ENCODE measurements at places on chromosomes 1 and 21. TPM values are rescaled to one million over a fixed set of nuclear protein-coding genes. Genes with fewer than 3 reads are reported as not detected.

Gene PPM1J
- 1.7 TPM for total RNA-seq

Gene LENEP
- not detected for total RNA-seq

Gene S100A3
- 3.2 TPM for total RNA-seq

Gene AQP10
- 0.37 TPM for total RNA-seq

Gene ARPC5
- total RNA-seq, result 84.6 TPM

Gene FAM163A
- 0.13 TPM for total RNA-seq

Gene PADI2
- 1.6 TPM for total RNA-seq

Gene MYOC
- 93.0 TPM for total RNA-seq

Gene RHD
- not detected for total RNA-seq

Gene OR2T11
- not detected for total RNA-seq

Gene KRTAP19-3
- total RNA-seq, result not detected

Gene GPR52
- 2.6 TPM for total RNA-seq

Gene DMRTA2
- not detected for total RNA-seq

Gene SLC25A34
- 13.1 TPM for total RNA-seq

GRCh38 chr21:28590026-28590425 is 402.7 kb downstream of the LTN1 start:
- DNase-seq, result no peak

DNA sequence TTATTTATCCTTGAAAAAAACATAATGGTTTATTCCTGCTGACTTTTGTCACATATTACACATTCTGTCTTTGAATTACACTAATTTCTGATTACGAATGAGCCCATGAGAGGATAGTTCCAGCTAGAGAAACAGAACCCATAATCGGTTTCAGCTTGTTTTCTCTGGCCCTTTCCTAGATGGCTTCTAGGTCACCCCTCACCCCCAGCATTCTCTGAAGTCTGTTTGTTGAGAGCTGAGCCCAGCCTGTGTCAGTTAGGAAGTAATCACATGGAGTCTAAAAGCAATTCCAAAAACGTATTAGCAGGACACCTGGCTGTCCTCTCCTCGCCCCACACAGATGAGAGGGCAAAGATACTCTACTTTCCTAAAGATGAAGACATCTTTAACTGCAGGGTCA is 48.9 kb downstream of the KIAA1614 start:
- no peak for DNase-seq

DNA sequence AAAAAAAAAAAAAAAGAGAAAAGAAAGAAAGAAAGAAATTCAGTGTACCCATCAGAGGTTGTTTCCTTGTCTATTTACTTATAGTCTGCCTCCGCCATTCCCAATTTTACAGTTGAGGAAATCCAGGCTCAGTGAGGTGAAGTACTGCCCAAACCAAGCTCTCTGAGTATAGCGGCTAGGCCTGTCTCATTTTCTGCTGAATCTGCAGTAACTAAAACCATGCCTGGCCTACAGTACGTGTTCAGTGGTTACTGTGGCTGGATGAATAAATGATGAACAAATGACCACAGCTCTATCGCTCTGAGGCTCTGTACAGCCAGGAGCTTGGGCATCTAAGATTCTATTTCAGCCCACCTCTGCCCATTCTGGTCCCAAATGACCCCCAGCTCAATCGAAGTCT is 24.3 kb downstream of the RAP1GAP start:
- no peak for DNase-seq

DNA sequence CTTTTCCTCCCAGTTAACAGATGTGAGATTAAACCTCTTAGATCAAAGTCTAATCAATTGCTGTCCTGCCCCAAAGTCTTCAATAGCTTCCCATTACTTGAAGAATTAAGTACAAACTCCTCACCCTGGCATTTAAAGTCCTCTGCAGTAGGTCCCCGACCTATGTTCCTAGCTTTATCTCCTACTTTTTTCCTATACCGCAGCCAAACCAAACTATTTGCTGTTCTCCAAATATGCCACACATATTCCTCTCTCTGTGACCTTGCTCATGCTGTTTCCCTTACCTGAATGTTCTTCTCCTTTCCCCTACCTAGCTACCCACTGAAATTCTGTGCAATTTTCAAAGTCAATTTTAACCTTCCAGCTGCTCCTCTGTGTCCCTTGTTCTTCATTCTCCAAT is 14.0 kb upstream of the PPP2R5A start:
- no peak for DNase-seq

- no peak for DNase-seq
These were observed 1.4 kb downstream of the CFAP45 start for GRCh38 chr1:159898527-159898926.

GRCh38 chr1:156025876-156026275 is 5.1 kb upstream of the SSR2 start:
- DNase-seq, result no peak

DNA sequence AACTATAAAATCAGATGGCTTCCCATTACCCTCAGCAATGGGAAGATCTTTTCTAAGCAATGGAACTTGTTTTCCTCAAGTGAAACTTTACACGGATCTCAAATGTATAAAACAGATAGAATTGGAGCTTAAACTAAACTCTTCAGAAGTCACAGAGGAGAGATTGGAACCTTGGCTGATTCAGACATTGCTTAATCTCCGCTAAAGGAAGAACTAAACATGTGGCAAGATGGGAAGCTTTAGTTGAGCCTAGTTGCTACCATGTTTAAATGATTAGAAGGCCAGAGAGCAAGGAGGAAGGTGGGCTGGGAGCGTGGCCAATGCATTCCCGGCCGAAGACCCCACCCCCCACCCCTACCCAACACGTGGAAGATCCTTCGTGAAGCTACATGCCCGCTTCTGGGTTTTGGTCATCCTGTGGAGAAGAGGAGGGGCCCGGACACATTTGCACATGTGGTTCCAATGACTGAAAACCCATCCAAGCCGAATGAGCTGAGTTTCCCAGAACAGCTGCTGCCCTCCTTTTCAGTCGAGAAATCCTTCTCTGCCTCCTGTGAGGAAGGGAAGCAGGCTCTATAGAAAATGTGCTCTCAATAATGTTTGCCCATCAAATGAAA is 164.3 kb downstream of the MIS18A start:
- no peak for DNase-seq

- DNase-seq, result no peak
These were observed 2.0 kb downstream of the TEX46 start for GRCh38 chr1:23013657-23014056.

- no peak for DNase-seq
These were observed 53.2 kb upstream of the C1orf87 start for GRCh38 chr1:60126723-60127122.

GRCh38 chr1:88001460-88001859 is 672.8 kb downstream of the LMO4 start:
- no peak for DNase-seq

GRCh38 chr1:118564961-118565703 is 380.1 kb upstream of the SPAG17 start:
- DNase-seq, result no peak

DNA sequence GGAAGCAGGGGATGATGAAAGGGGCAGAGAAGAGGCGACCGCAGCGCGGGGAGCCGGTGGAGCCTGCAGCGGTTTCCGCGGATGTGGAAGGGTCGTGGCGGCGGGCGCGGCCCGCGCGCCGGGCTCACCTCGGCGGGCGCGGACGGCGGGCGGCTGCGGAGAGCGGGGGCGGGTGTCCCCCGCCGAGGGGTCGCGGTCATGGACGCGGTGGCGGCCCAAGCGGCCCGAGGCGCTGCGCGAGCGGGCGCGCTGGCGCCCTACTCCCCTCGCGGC is 572 bp downstream of the LPGAT1 start:
- no peak for DNase-seq

- DNase-seq, result peak; percentile 20
These were observed 16.5 kb downstream of the LSS start for GRCh38 chr21:46211786-46212720.

GRCh38 chr1:23854568-23854967 is 13.5 kb downstream of the FUCA1 start:
- DNase-seq, result no peak

DNA sequence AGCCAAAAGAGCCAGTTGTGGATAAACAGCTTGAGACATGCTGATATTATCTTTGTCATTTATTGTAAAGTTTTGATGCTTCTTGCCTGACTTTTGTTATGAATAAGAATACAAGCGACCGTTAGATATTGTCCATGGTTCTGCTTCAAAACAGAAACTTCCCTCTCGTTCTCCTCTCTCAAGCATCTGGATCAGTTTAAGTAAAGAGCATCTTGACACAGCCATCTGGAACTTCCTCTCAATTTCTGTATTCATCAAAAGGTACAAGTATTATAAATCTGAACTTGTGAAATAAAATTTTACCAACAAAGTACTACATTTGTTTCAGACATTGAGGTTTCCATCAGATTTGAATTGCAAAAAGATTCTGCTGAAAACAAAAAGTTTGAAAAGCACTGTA is 36.4 kb upstream of the CLDN14 start:
- no peak for DNase-seq

GRCh38 chr21:23463365-23463764 is 2143.9 kb downstream of the MRPL39 start:
- DNase-seq, result no peak

- no peak for DNase-seq
These were observed 50.7 kb upstream of the RHOU start for GRCh38 chr1:228684607-228685006.

- no peak for DNase-seq
These were observed 7.1 kb upstream of the DR1 start for GRCh38 chr1:93338387-93339146.

DNA sequence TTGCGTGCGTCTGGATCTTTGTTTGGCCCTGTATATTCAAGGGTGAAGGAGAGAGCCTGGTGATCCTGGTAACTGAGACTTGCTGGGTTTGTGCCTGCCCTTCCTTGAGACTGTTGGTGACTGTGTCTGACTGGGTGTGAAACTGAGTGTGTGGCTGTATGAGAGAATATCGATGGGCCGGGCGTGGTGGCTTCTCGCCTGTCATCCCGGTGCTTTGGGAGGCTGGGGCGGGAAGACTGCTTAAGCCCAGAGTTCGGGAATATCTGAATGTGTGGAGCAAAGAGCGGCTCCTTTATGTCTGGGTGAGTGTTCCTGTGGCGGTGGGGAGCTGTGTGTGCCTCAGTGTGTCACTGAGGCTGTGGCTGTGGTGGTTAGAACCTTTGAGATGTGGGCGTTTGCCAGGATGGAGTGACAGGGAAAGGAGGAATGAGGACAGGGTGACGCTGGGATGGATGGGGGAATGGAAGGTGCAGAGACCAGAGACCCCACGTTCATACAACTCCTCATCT is 2.7 kb upstream of the MARCKSL1 start:
- no peak for DNase-seq

- no peak for DNase-seq
These were observed 37.0 kb downstream of the RIPK4 start for GRCh38 chr21:41729701-41730366.

- DNase-seq, result no peak
These were observed 4.6 kb downstream of the OLFML3 start for GRCh38 chr1:113983826-113984225.

Measured in omental fat pad (tissue), 4 donors.